ENCODE measurements at places on chromosomes 11 and 22. TPM values are rescaled to one million over a fixed set of nuclear protein-coding genes. Genes with fewer than 3 reads are reported as not detected.

DNA sequence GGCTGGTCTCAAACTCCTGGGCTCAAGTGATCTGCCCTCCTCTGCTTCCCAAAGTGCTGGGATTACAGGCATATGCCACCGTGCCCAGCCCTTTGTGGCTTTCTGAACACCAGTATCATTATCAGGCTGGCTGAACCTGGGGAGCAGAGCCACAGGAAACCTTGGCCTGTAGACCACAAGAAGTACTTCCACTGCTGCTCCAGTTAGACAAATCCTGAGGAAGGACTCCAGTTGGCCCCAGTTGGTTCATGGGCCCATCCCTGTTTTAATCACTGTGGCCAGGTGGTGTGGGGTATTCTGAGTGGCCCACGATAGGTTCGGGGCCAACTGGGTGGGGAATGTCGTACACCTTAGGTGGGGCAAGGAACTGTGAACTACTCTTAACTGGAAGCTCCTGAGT lies 5.5 kb upstream of the DUSP18 start:
- peaks cover 6% of the 10 kb centered on the region for H3K4me1 ChIP-seq

DNA sequence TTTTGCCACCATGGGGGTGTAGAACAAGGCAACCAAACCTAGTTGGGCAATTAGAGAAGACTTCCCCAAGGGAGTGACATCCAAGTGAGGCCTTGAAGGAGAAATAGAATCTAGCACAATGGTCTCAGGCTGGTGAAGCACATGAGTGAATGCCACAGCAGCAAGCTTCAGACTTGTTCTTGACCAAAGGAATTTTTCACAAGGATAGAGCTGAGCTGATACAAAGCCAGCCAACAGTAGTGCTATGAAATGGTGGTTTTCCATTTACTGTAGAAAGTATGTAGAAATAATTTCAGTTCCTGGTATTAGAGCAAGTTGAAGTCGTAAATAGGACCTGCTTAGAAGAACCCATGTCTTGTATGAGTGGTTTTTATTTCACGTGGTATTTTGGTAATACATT lies 148.3 kb upstream of the RASSF10 start:
- no peaks in the 10 kb centered on the region for H3K36me3 ChIP-seq
- DNase-seq: no peak
- no peak overlapping the region for H3K4me3 ChIP-seq
- no peaks in the 10 kb centered on the region for H3K4me1 ChIP-seq

MAPK11 gene
- 12.6 TPM for total RNA-seq

ART1 gene
- total RNA-seq: not detected

OR8K3 gene
- not detected for total RNA-seq

DNA sequence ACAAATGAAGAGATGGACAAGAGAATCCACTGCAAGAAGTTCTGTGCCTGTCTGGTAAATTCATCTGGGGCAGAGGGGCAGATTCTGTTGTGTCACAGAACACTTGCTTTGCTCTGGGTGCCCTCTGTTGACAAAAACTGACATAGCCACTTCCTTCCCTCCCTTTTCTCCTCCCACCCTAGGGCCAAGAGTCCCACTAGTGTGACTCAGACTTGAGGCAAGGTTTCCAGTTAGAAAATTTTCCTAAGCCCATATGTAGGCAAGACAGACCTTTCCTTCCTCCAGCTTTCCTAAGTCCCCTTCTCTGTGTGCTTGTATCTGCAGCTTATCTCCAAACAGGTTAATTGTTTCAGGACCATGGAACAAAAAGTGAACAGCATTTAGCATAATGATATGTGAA lies 106.8 kb downstream of the RBFOX2 start:
- H3K27ac ChIP-seq: no peak overlapping the region
- H3K4me1 ChIP-seq: peaks cover 4% of the 10 kb centered on the region
- H3K4me3 ChIP-seq: no peak overlapping the region
- H3K36me3 ChIP-seq: no peaks in the 10 kb centered on the region

TH gene
- total RNA-seq: not detected

SYTL2 gene
- 43.5 TPM for total RNA-seq

DNA sequence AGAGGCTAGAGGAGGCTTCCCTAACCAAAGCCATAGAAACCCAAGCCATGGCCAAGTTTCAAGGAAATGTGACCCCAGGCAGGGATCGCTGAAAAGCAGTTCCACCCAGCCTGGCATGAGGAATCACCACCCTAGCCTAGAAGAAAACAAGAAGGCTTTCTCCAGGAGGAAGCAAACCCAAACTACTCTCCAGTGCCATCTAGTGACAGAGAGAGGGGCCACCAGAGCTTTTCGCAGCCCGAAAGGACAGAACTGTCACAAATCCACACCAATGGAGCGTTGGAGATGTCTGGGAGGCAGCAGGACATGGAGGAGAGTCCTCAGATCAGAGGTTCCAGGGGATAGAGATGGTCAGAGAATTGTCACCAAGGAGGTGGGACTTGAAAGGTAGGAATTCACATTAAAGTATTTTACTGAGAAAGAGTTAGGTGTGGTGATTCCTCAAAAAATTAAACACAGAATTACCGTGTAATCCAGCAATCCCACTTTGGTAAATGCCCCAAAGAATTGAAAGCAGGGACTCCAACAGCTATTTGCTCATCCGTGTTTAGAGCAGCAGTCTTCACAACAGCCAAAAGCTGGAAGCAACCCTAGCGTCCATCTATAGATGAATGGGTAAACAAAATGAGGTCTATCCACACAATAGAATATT lies 67.3 kb upstream of the NUP50 start:
- H3K27ac ChIP-seq: no peak overlapping the region
- H3K4me3 ChIP-seq: no peak overlapping the region
- H3K4me1 ChIP-seq: no peaks in the 10 kb centered on the region
- peaks cover 7% of the 10 kb centered on the region for H3K27me3 ChIP-seq
- DNase-seq: peak; percentile 52

GTSE1 gene
- 96.4 TPM for total RNA-seq

DNA sequence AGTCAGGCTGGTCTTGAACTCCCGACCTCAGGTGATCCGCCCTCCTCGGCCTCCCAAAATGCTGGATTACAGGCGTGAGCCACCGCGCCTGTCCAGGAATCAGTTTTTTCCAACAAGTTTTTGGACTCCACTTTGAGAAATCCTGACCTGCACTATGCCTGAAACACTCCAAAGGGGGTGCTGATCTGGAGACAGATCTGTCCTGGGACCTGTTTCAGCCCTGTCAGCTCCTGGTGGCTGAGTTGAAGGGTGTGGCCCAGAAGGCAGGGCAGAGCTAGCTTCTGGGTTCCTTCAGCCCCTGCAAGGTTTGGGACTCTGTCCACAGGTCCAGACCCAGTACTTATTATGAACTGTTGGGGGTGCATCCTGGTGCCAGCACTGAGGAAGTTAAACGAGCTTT lies 1.2 kb downstream of the DNAJC4 start:
- H3K27me3 ChIP-seq: no peaks in the 10 kb centered on the region
- DNase-seq: no peak
- H3K27ac ChIP-seq: no peak overlapping the region
- H3K4me3 ChIP-seq: peak overlapping the region; percentile 87
- H3K36me3 ChIP-seq: peaks cover 7% of the 10 kb centered on the region

DNA sequence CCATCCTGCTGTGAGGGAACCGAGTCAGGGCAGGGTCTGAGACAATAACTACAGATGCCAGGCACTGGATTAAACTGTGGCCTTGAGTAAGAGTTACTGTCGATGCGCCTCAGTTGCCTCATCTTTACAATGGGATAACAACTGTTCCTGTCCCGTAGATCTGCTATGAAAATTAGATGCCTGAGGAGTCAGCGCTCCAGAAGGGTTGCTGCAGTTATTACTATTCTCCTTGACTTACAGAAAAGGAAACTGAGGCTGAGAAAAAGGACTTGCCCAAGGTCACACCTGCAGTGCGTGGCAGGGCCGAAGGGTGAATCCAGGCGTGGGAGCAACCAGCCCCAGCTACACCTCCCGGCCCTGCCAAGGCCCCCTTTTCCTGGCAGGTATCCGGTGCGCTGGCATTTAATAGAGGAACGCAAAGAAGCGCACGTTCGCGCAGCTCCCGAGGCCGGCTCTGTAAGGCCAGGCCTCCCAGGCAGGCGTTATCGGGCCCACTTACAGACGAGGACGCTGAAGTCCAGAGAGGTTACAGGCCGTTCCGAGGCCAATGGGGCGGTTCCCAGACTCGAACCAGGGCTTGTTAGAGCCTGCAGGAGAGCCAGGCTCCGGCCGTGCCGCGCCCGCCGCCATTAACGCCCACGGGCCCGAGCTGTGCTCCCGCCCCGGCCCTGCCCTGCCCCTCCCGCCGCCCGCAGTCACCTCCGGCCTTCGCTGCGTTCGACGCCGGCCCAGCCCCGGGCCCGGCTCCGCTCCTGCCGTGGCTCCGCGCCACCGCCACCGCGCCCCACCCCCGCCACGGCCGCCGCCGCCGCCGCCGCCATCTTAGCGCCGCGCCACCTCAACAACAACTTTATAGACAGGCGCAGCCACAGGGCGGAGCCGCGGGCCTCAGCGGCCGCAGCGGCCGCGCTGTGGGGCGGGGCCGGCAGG lies at the start of gene C11orf68:
Gene C11orf68 (minus strand): TSS at position 852 of the 930 bp plus-strand sequence. CDS start 31 bp downstream, at position 821.
- H3K4me3 ChIP-seq: peak within 1 kb of the TSS; percentile 95
- no peak for DNase-seq
- peaks cover 50% of the 10 kb centered on the region for H3K4me1 ChIP-seq
- H3K27ac ChIP-seq: peak within 1 kb of the TSS; percentile 90

Measured in activated CD4-positive, alpha-beta T cell treated with anti-CD3 and anti-CD28 coated beads, Interleukin-2, amount 10 ng/mL, durations not matched to agents 7 days and 5 days (primary cell).